ENCODE measurements at places on chromosomes 11 and 22. TPM values are rescaled to one million over a fixed set of nuclear protein-coding genes. Genes with fewer than 3 reads are reported as not detected.

- peak; percentile 86 for DNase-seq
- H3K27me3 ChIP-seq, result no peaks in the 10 kb centered on the region
- no peaks in the 10 kb centered on the region for H3K4me1 ChIP-seq
- H3K4me3 ChIP-seq, result no peak overlapping the region
- H3K27ac ChIP-seq, result no peak overlapping the region
These were observed 46.4 kb downstream of the RTN4R start for GRCh38 chr22:20221421-20222340.

- H3K27ac ChIP-seq, result no peak overlapping the region
- H3K27me3 ChIP-seq, result no peaks in the 10 kb centered on the region
- no peak for DNase-seq
These were observed 92.3 kb upstream of the SLC25A18 start for GRCh38 chr22:17470880-17471500.

- H3K27ac ChIP-seq, result no peak overlapping the region
- H3K4me1 ChIP-seq, result no peaks in the 10 kb centered on the region
- H3K36me3 ChIP-seq, result no peaks in the 10 kb centered on the region
- H3K27me3 ChIP-seq, result no peaks in the 10 kb centered on the region
- H3K4me3 ChIP-seq, result no peak overlapping the region
These were observed 3.4 kb upstream of the SORL1-AS1 start for GRCh38 chr11:121456151-121456550.

DNA sequence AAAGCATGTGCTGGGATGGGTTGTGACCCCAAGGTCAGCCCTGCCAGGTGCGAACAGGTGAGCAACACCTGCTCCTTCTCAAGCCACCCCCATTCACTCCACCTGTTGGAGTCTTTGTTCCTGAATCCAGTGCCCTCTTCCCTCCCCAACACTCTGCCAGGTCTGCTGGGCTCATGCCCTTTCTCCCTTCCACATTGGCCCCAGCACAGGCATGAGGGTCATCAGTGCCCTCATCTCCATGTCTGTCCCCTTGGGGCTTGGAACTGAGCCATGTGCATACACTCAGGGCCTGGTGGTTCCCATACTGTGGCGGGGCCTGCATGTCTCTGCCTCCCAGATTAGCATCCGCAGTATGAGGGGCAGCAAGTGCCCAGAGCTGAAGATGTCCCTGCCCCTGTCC is 19.1 kb downstream of the RFPL2 start:
- H3K4me1 ChIP-seq, result no peaks in the 10 kb centered on the region
- no peak overlapping the region for H3K27ac ChIP-seq
- H3K27me3 ChIP-seq, result no peaks in the 10 kb centered on the region
- no peak for DNase-seq
- no peaks in the 10 kb centered on the region for H3K36me3 ChIP-seq

The KCNQ1 gene
- polyA plus RNA-seq, result 0.67 TPM

DNA sequence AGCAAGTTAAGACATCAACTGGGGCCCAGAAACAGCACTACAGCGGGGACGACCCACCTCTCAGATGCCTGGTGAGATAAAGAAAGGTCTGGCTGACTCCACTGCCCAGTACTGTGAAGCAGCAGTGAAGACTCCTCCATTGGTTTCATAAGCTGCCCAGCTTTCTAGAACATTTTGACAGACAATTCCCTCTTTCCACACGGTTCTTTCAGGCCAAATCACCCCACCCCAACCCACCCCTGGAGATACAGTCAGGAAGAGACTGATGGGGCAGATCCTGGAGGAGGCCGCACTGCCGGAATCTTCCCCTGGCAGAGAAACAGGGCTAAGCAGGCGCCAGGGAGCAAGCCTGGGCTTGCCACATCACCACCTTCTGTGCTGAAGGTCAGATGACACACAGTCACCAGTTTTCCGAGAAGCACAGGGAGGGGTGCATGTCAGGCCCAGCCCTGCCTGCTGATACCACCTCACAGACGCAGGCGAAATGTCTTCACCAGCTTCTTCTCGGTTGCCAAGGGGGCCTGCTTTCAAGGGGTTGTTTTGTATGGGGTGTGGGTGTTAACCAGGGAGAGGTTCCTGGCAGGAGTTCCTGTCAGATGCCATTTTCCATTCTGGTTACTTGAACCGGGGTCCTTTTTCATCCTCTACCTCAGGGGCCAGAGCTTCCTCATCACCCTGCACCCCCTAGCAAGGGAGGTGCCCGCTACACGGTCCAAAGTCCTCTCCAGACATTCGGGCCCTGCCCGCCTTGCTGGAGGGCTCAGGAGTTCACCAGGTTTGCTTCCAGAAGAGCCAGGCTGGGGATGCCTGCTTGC is 1.4 kb upstream of the NEAT1 start:
- peak overlapping the region; percentile 98 for H3K27ac ChIP-seq
- peak; percentile 96 for DNase-seq
- peaks cover 1% of the 10 kb centered on the region for H3K36me3 ChIP-seq
- H3K4me1 ChIP-seq, result no peaks in the 10 kb centered on the region
- H3K4me3 ChIP-seq, result peak overlapping the region; percentile 70

GRCh38 chr22:28015046-28015425 is 96.0 kb upstream of the PITPNB start:
- H3K27ac ChIP-seq, result no peak overlapping the region
- no peaks in the 10 kb centered on the region for H3K27me3 ChIP-seq
- no peaks in the 10 kb centered on the region for H3K4me1 ChIP-seq
- peak; percentile 37 for DNase-seq
- no peak overlapping the region for H3K4me3 ChIP-seq
- no peaks in the 10 kb centered on the region for H3K36me3 ChIP-seq

DNA sequence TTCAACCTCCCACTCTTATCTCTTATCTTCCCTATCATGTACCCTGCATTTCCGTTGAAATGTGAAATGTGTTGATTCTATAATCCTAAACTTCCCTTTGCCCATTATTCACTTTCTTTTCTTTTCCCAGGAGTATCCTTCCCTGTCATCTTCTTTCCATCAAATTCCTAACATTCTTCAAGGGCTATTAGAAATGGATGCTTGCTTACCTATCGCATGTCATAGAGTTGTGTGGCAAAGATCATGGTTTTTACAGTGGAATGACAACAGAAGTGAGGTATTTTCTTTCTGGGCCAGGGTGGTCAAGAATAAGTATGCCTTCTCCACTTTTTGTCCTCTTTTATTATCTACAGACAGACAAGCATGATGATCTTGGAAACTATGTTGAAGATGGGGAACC is 124.4 kb upstream of the SLC5A12 start:
- DNase-seq, result no peak
- peak overlapping the region; percentile 48 for H3K27ac ChIP-seq
- no peak overlapping the region for H3K4me3 ChIP-seq
- no peaks in the 10 kb centered on the region for H3K36me3 ChIP-seq
- no peaks in the 10 kb centered on the region for H3K27me3 ChIP-seq

DNA sequence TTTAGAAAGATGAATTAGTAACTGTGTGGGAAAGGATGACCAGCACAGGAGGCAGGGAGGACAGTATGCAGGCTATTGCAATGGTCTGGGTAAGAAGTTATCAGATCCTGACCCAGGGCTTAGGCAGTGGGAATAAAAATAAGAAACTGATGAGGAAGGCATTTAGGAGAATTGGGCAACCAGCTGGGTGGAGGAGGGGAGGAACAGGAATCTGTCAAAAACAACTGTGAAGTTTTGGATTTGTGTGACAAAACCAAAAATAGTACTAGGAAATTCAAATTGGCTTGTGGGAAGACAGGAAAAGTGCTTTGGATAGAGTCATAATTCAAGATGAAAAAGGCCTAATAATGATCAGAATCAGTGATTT is 27.9 kb downstream of the MMP13 start:
- no peak for DNase-seq
- no peaks in the 10 kb centered on the region for H3K4me1 ChIP-seq
- no peak overlapping the region for H3K4me3 ChIP-seq
- no peaks in the 10 kb centered on the region for H3K27me3 ChIP-seq
- no peak overlapping the region for H3K27ac ChIP-seq

- no peaks in the 10 kb centered on the region for H3K27me3 ChIP-seq
- no peak overlapping the region for H3K27ac ChIP-seq
- no peaks in the 10 kb centered on the region for H3K4me1 ChIP-seq
- DNase-seq, result peak; percentile 54
These were observed 33.8 kb downstream of the SYT13 start for GRCh38 chr11:45252134-45252856.

GRCh38 chr11:67654225-67654624 is 3.7 kb upstream of the ACY3 start:
- H3K27me3 ChIP-seq, result no peaks in the 10 kb centered on the region
- H3K4me3 ChIP-seq, result no peak overlapping the region
- peak; percentile 31 for DNase-seq
- no peaks in the 10 kb centered on the region for H3K4me1 ChIP-seq
- no peak overlapping the region for H3K27ac ChIP-seq
- H3K36me3 ChIP-seq, result no peaks in the 10 kb centered on the region

The KCNC1 gene
- polyA plus RNA-seq, result not detected

DNA sequence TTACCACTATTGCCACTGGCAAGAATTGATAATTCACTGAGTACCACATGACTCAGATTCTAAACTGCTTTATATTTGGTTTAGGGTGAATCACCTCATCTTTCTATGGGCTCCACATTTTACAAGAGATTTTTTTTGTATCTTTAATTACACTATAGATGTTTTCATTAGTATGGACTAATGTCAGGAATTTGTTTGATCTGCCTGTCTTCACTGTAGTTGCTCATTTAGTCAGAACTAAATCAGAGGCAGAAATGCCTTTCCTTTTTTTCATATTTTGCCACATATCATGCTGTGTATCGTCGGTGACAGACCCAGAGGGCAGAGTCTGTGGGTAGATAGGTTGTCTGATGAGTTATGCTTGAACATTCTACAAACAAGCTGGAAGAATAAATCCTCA is 524.1 kb downstream of the METTL15 start:
- H3K4me1 ChIP-seq, result no peaks in the 10 kb centered on the region
- H3K27me3 ChIP-seq, result no peaks in the 10 kb centered on the region
- H3K36me3 ChIP-seq, result no peaks in the 10 kb centered on the region
- DNase-seq, result no peak

The APOL1 gene
- polyA plus RNA-seq, result 36.5 TPM
